ENCODE measurements at places on chromosomes 2 and 18.
A peak's percentile ranks its signal among the peaks of the same experiment; 100 is the strongest.

- DNase-seq, result no peak
Measured at GRCh38 chr18:43917520-43917919, 640.2 kb upstream of the SYT4 start.

- no peak for DNase-seq
Measured at GRCh38 chr18:2134364-2134763, 436.9 kb downstream of the METTL4 start.

- no peak for DNase-seq
Measured at GRCh38 chr2:66464930-66465637, 30.2 kb downstream of the MEIS1 start.

DNA sequence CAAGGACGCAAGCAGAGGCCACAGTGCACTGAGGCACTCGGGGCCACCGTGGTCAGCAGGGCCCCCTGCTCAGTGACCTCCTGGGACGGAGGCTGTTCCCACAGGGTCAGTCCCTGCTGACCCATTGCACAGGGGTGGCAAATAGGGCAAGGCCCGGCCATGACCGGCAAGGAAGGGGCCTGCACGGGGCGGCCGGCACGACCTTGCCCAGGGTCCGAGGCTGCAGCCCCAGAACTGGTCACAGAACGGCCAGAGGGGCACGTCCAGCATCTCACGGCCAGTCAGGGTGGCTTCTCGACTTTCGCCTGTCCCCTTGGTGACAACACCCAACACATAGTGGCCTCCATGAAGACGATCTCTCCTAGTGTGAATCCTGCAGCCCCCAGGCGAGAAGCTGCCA lies 27.6 kb upstream of the OTOS start:
- DNase-seq, result no peak

GRCh38 chr2:221767106-221768012 lies 195.3 kb upstream of the EPHA4 start:
- DNase-seq, result no peak

DNA sequence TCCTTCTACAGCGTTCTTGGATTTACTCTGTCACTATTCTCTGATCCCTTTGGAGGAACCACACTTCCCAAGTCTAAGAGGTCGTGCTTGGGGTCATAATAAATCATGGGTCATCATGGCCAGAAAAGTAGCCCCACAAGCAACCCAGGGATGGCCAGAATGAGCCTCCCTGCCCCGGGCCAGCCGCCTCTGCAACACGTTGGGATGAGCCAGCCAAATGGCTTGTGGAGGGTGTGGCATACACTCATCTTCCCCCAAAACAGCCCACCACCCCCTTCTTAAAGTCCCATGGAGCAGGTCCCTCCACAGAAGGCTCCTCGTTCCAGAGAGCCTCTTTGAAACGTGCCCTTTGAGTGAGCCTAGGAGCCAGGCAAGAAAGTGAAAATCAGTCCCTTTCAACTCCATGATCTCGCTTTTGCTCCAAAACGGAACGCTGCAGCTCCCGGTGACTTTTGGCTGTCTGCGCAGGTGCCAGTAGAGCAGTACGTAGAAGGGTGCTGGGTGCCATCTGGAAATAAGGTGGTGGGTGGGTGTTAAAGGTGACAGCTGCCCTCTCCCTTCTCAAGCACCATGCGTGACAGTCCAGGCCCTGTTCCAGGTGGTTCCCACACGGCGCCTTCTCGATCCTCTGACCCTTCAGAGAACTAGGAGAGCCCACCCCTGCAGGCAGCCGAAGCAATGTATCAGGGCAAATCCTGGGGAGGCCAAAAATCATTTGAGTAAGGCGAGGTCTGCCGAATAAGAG lies 48.5 kb upstream of the FOSL2 start:
- no peak for DNase-seq

- DNase-seq, result no peak
Measured at GRCh38 chr18:9353596-9353995, 19.0 kb downstream of the TWSG1 start.

- DNase-seq, result no peak
Measured at GRCh38 chr2:134039912-134040581, 213.8 kb upstream of the MGAT5 start.

DNA sequence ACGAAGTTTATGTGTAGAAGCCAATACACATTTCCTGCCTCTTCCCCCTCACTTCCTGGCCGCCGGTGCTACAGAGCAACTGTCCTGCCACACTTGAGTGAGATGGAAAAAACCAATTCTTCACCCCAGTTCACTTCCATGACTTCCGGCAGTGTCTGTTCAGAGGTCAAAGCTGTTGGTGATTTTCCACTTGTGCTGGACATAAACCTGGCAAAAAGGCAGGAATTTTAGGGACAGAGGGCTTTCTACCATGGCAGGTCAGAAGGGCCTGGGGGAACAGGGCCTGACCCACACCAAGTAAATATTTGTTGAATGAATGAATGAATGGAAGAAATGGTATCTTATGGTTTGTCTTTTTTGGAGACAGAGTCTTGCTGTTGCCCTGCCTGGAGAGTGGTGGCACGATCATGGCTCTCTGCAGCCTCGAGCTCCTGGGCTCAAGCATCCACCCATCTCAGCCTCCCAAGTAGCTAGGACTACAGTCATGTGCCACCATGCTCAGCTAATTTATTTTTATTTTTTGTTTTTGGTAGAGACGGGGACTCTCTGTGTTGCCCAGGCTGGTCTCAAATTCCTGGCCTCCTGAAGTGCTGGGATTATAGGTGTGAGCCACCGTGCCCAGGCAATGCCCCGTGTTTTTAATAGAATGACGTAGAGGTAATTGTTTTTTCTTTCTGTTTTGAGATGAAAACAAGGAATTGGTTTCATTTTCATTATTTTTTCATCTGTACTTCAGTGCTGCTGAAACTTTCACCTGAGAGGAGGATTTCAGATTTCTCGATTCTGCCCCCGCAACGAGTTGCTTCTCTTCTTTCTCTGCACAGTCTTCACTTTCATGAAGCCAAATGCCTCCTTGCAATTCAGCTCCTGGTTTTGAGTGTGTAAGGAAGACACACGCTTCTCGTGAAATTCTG lies 48.0 kb upstream of the LPIN2 start:
- no peak for DNase-seq

GRCh38 chr2:69089998-69090397 lies 77.0 kb downstream of the ANTXR1 start:
- no peak for DNase-seq

DNA sequence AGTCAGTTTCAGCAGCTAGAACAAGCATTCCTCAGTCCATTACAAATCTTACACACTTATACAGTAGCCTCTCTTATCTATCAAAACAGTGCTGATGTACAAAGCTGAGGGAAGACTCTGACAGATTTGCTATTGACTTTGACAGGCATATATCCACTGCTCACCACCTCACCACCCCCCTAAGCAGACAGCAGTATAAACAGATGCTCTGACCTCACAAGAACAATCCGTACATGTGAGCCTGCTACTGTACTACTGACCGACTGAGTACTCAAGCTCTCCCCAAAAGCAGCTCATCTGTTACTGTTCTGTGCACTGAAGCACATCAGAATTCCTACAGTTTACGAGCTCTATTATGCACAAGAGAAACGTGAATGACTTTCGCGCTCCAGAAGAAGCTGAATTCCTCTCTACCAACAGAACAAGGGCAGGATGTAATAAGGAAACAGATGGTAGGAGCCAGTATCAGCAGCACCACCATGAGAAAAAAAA lies 95.6 kb upstream of the PDE1A start:
- no peak for DNase-seq

- peak; percentile 58 for DNase-seq
Measured at GRCh38 chr18:55856229-55856628, 268.2 kb upstream of the TCF4 start.

DNA sequence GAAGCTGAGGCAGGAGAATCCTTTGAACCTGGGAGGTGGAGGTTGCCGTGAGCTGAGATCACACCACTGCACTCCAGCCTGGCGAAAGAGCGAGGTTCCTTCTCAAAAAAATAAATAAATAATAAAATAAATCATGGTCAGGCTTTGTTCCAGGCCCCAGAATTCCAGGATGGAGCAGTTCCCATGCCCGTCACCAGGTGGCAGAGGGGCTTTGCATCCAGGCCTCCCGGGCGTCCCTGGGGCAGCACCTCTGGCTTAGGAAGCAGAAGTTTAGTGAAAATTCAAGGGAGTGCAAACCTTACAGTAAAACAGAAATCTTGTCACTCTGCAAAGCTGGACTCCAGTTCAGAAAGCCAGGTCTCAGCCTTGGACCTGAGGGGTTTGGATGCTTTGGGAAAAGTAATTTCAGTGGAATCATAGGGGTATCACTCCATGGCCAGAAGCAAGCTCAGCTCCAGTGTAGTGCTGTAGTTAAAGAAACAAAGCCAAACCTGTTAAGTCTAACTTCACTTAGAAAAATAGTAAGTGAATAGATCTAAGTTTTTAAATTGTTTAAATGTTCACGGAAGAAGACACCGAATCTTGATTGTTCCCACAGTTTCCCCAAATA lies 512.7 kb downstream of the CMPK2 start:
- peak; percentile 56 for DNase-seq

DNA sequence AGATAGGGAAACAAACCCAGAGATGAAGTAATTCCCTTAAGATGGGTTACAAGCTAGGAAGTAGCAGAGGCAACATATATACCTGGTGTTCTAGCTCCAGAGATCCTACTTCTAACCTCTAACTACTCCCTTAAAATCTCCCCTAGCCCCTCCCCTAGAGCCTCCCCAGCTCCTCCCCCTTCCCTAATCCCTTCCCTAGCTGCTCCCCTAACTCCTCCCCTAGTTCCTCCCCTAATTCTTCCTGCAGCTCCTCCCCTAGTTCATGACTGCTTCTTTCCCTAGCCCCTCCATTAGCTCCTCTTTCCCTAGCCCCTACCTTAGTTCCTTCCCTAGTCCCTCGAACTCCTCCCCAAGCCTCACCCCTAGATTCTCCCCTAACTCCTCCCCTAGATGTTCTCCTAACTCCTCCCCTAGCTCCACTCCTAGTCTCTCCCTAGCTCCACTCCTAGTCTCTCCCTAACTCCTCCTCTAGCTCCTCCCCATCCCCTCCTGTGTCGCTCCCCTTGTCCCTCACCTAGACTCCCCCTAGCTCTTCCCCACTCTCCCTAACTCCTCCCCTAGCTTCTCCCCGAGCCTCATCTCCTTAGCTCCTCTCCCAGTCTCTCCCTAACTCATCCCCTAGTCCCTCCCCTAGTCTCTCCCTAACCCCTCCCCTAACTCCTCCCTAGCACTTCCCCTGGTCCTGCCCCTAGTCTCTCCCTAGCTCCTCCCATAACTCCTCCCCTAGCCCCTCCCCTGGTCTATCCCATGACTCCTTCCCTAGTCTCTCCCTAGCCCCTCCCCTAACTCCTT lies 108.9 kb downstream of the CD226 start:
- peak; percentile 59 for DNase-seq

DNA sequence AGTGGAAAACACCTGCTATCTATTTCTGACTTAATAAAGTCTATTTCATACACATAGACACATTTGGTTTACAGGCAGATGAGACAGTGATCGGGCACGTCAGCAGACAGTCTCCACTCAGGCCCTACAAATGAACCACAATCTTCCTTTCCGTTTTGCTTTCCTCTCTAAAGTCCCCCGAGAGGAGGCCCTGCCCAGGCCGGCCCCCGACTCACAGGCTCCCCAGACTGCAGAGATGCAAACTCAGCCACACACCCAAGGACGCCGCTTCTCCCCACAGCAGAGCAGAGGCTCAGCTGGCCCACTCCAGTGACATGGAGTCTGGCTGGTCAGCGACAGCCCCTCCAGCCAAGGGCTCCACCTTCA lies 9.3 kb upstream of the MTERF4 start:
- DNase-seq, result no peak

DNA sequence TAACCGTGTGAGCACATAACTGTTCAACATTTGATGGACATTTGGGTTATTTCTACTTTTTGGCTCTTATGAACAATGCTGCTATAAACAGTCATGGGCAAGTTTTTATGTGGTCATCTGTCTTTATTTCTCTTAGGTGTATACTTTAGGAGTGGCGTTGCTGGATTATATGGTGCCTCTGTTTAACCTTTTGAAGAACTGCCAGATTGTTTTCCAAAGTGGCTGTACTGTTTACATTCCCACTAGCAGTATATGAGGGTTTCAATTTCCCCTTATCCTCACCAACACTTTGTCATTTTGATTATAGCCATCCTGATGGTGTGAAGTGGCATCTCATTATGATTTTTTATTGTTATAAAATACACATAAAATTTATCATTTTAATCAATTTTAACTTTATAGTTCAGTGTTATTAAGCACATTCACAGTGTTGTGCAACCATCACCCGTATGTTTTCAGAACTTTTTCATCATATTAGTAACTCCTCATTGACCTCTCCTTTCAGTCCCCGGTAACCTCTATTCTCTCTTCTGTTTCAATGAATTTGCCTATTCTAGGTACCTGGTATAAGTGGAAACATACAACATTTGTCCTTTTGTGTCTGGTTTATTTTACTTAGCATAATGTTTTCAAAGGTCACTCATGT lies 55.4 kb downstream of the EML4 start:
- no peak for DNase-seq

- DNase-seq, result no peak
Measured at GRCh38 chr2:16464641-16465040, 201.0 kb downstream of the CYRIA start.

DNA sequence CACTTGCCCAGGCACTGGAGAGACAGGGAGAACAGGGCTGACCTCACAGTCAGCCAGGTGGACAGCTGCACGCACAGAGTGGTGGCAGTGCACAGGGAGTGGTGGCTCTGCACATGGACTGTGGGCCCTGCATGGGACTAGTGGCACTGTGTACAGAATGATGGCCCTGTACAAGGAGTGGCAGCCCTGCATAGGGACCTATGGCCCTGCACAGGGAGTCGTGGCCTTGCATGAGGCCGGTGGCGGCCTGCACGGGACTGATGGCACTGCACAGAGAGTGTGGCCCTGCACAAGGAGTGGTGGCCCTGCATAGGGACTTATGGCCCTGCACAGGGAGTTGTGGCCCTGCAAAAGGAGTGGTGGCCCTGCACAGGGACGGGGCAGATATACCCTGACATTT lies 19.1 kb upstream of the STEAP3 start:
- no peak for DNase-seq

- DNase-seq, result no peak
Measured at GRCh38 chr2:207165121-207166038, at the start of gene KLF7. Gene KLF7 (minus strand): TSS chr2:207165948. CDS start chr2:207165568, 380 bp downstream.

DNA sequence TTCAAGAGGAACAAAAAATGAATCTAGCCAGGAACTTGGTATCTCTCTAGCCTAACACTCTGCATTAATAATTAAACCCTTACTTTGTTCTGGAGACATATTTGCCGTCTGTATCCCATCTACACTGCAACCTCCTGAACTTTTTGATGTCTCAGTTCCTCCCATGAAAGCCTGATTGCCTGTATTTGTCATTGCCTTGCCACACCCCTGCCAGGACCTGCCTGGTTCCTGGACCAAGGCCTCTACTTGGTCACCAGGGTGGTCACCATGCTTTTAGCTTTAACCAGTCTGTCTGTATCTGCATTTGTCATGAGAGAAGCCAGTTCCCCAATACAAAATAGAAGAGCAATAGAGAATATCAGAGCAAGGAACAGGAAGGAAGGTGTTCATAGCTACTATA lies 58.8 kb upstream of the NOL4 start:
- peak; percentile 52 for DNase-seq

DNA sequence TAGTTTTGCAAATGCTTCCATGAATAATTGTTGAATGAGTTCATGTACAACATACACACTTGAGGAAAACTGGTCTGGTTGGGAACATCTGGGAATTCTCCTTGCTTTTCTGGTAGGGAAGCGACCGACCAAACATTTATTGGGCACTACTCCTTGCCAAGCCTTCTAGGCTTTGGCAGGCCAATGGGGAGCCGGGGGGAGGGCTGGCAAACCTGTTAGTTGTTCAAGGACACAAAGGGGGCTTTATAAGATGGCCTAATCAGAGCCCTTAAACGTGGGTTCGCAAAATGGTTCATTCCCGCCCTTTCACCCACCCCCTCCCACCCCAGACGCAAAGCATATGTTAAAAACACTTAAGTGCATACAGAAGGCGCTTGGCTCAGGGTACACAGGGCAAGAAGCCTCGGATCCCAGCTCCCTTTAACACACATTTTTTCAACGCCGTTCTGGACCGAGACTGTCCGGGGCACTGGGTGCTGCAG lies 844 bp upstream of the VSNL1 start:
- DNase-seq, result no peak

Measured in H1 (cell line).